Amygdala (tissue), 56 donors: ENCODE measurements at places on chromosomes 2 and 18.

- DNase-seq = no peak
Observed at GRCh38 chr2:142874293-142874814, 3.1 kb upstream of the KYNU start.

DNA sequence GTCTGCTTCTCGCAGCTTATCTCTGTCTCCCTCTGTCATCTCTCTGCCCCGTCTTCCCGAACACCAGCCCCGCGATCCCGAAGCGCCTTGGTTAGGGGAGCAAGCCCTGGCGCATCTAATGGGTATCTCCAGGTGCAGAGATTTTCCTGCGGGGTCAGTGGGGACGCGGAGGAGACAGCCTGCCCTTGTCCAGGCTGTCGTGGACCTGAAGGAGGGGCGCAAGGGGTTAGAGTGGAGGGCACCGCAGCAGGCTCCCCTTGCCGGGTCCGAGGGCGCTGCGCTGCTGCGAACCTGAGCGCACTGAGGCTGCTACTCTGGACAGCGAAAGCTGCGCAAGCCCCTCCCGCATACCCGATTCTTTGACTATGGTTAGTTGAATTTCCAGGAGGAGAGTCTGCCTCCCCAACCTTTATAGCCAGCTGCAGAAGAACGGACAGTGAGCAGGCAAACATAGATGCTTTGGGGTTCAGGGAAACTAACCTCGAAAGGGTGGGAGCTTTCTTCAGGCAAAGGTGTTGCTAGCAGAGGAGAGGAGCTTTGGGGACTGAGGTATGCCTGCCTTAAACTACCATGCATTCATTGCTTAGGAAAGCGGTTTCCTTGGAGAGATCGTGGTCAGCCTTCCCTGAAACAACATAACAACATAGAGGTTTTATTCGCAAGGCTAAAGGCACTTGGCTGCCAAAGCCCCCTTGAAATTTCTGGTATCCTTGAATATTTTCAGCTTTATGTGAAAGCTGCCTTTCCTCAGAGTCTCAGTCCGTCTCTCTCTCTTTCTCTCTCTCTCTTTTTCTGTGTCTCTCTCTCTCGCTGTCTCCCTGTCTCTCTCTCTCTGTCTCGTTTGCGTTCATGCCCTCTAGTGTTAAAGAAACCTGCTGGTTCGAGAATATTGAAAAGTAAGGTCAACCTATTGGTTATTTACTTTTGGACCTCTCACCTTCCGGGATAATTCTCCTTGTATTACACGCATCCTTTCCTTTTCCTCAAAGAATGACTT, 1.6 kb downstream of the GALNT13 start:
- peak; percentile 49 for DNase-seq

GRCh38 chr2:68317971-68318913, 1.5 kb downstream of the CNRIP1 start:
- no peak for DNase-seq

- peak; percentile 81 for DNase-seq
Observed at GRCh38 chr18:74412116-74412880, 44.8 kb downstream of the DIPK1C start.
